ENCODE measurements at places on chromosomes 1 and 21.

GRCh38 chr1:245823408-245824147, 668.8 kb downstream of the KIF26B start:
- DNase-seq = no peak

DNA sequence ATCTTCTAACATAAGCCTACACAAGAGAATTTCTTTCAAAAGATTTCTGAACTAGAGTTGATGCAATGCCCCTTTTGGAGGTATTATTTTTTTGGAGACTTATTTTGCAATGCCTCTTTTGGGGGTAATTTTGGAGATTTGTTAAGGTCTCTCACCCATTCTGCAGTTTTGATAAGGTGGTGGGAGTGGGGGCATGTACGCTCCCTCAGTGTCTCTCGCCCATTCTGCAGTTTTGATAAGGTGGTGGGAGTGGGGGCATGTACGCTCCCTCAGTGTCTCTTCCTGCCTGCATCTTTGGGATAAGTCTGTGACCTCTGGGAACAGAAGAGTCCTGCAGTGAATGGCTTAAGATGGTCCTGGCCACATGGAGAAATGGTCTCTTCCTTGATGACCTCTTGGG, 312.2 kb downstream of the ZP4 start:
- no peak for DNase-seq

DNA sequence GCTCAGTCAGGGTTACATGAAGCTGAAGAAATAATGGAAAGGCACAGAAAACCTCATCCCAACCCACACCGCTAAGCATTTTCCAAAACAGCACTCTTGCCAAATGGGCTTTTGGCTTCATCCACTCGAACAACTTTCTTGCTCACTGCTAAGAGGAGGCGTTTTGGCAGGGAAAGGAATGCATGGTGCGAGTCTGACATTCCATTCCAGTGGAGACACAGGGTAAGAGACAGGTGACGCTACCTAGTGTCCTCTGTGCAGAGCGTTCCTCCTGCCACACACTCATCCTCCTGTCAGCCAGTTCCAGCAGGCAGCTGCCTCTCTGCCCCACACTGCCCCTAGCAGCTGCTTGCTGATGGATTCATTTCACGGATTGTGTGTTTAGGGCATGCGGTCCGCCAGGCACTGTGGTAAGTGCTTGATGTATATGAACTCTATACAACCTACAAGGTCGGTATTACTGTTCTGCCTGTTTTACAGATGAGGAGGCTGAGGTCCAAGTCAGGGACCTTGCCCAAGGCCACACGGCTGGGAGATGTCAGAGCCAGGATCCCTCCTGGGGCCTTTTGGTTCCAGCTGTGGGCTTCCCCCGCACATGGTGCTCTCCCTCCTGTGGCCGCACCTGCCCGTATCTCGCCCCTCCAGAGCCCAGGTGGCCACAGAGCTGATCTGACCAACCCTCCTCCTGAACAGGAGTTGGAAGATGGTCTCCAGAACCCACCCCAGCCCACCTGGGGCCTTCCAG, 25.7 kb upstream of the BACE2 start:
- no peak for DNase-seq

GRCh38 chr1:109322974-109323373, 16.2 kb upstream of the MYBPHL start:
- no peak for DNase-seq

GRCh38 chr1:178494569-178494971, 2.2 kb downstream of the CLEC20A start:
- DNase-seq = no peak

DNA sequence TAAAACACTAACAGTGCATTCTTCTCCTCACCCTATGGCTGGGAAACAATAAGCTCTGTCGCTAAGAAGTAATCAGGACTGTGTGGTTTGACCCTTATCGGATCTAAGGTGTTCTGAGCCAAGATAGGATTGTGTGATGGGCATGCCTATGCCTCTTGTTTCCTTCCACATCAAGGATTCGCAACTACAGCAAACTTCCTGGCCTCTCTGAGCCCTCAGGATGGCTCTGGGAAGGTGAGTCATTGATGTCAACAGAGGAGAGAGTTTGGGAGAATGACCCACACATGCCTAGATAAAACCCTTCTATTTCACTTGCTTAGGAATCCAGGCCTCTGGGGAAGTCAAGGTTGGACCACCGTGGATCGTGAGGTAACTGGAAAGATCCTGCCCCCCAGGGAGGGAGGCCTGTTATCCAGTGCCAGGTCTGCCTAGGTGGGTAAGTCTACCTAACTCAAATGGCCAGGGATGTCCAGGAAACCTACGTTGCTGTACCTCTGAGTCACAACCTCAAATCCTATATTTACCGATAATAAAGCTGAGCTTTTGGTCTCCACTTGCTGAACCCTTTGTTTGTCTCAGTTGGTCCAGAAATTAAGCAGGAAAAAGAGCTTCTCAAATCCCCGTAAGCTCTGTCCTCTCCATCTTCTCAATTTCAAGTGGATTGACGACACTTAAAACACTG, 27.4 kb downstream of the TIAM1 start:
- DNase-seq = no peak

- no peak for DNase-seq
Observed at GRCh38 chr1:244383278-244383884, 68.3 kb downstream of the ADSS2 start.

DNA sequence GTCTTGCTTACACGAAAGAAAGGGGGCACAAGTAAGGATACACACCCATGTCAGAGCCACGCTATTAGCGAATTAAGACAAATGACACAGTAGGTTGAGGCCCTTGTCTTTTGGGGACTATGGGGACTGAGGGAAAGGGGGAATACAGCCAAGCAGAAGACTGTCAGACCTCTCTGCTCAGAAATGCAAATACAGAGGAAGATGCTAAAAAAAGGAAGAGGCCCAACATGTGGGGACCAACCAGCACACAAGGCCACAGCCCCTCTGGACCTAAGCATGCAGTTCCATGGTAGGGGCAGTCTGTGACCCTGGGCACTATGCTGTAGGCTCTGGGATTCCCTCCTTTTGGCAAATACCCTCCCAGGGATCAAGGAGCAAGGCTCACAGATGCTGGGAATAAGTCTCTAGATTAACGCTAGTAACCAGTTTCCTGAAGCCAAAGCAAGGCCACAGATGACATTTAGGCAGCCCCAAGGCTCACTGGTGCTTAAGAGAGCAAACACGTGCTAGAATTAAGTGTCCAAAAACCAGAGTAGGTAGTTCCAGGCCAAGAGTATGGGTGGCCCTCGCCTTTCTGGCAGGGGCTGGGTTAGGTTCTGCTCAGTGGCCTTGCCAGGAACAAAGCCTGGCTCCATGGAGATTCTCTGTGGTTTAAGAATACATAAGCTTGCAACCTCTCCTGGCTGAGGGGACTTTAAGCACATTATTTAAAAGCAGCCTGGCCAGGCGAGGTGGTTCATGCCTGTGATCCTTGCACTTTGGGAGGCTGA, 38.2 kb downstream of the RABIF start:
- DNase-seq = no peak

- no peak for DNase-seq
Observed at GRCh38 chr1:172905452-172905851, 145.3 kb downstream of the TNFSF18 start.

- no peak for DNase-seq
Observed at GRCh38 chr1:91759076-91759475, 126.9 kb downstream of the TGFBR3 start.

DNA sequence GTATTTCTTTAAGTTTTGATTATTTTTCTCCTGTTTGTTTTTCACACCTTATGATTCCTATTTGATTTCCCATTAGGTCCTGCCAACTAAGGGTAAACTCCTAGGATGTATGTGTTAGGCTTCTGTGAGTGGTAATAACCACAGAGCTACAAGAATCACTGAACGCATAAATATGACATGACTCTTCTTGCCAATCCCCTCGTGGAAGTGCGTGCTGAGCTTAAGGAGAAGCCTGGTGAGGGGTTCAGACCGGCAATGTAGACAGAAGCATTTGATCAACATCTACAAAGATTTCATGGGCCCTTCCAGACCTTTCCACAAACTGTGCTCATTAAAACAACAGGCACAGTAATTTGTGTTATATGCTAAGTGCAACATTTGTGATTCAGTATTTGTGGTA, 273.8 kb upstream of the SNX7 start:
- DNase-seq = no peak

- no peak for DNase-seq
Observed at GRCh38 chr21:15837645-15838044, 107.9 kb downstream of the USP25 start.

DNA sequence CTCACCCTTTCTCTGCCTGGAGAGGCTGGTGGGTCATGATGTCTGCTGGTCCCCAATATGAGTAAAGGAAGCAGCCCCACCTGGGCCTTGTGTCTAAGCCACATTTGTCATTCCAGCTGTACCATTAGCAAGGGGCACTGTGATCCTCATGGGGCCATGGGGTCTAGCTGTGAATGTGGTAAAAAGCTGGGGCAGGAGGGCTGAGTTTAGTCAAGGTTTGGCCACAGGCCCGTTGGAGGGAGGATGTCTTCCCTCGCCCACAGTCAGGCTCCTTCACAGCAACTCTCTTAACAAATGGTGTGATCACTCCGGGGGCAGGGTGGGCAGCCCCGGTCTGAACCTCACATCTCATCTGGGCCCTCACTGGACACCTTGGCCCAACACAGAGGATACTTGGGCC, 115.4 kb downstream of the DMRTB1 start:
- DNase-seq = no peak

DNA sequence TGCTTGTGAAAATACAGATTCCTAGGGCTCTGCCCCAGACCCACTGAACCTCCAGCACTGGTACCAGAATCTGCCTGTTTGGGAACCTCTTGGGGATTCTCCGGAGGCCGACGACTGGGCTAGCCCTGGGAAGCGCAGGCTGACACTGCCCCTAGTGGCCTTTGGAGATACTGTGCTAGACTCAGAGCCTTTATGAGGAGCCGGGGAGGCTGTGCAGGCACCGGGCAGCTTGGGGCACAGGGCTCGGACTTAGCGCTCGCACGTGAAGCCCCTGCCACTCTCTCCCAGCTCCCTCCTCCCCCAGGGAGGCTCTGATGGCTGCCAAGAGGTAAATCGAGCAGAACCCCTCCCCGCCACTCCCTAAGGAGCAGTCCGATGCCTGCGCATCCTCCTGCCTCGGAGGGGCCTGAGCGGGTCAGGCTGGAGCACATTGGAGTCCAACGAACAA, 144.6 kb upstream of the TNR start:
- no peak for DNase-seq

GRCh38 chr21:44815852-44816628, 1.8 kb downstream of the SUMO3 start:
- DNase-seq = no peak

DNA sequence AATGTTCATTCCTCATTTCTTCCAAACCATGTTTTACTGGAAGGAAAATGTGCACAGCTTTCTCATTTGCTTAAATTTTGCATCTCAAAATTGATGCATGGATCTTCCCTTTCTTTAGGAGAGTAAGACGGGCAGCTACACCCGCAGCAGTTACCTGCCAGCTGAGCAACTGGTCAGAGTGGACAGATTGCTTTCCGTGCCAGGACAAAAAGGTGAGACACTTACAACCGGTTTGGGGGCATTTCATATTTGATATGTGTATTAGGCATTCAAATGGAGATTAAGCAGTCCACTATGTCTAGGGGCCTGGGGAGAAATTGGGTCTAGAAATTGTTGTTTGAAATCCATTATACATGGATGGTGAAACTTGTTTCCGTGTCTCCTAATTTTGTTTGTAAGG, 12.9 kb downstream of the C8A start:
- DNase-seq = no peak

DNA sequence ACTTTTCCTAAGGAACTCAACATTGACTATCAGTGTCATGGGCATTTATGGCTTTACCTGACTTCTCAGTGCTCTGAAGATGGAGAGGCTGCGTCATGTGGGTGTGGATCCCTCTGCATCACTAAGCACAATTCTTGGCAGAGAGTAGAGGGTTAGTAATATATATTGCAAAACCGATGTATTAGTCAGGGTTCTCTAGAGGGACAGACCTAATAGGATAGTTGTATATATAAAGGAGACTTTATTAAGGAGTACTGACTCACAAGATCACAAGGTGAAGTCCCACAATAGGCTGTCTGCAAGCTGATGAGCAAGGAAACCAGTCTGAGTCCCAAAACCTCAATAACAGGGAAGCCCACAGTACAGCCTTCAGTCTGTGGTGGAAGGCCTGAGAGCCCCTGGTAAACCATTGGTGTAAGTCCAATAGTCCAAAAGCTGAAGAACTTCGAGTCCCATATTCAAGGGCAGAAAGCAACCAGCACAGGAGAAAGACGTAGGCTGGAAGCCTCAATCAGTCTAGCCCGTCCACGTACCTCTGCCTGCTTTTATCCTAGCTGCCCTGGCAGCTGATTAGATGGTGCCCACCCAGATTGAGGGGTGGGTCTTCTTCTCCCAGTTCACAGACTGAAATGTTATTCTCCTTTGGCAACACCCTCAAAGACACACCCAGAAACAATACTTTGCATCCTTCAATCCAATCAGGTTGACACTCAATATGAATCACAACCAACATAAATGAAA, 159.7 kb upstream of the NRIP1 start:
- DNase-seq = peak; percentile 27

GRCh38 chr1:176241385-176242015, 34.4 kb upstream of the COP1 start:
- no peak for DNase-seq

DNA sequence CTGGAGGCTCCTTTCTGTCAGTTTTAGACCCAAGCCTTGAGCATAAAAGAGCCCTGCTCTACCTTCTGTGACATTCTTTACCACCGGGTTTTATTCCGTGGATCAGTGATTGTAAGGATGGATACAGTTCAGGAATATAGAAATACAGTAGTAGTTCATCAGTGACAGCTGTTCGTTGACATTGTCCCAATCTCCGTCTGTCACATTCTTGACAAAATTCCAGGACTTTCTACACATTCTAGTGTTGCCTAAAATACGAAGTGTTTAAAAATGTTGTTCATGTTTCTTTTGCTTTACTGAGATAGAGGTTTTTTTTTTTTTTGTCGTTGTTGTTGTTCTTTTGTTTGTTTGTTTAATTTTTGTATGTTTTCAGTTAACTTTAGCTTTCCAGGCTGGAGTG, 29.9 kb downstream of the MAP10 start:
- no peak for DNase-seq

DNA sequence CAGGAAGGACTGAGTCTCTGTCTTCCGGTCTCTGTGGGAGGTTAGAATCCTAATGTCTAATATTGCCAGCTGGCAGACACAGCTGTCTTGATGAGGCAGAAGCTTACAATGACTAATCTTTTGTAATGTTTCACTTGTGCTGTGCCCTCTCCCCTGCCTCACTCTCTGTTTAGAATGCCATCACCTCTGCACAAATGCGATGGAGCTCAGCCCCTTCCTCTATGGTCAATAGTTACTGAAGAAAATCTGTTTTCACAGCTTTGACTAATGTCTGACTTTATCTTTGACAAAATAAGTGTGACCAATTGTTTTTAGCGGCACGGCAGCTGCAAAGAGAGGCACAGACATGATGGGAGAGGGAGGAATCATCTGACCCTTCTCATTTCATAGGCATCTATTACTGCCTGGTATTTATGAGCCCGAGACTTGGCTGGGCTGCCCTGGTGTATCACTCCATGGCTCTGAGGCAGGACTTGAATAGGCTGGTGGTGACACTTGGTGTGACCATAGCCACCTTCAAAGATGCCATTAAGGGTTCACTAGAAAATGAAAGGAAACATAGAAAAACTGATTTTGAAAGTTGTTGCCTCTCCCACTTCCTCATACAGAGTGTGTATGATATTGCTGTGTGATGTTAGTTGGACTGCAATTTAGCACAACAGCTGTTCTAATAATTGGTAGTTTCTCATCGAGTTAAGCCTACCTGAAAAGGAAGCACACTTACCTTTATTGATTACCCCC, 163.2 kb upstream of the NBPF11 start:
- no peak for DNase-seq

- no peak for DNase-seq
Observed at GRCh38 chr1:22854688-22855565, 117.7 kb downstream of the LACTBL1 start.

- no peak for DNase-seq
Observed at GRCh38 chr1:66041654-66042053, 249.0 kb downstream of the PDE4B start.
